ENCODE measurements at places on chromosomes 6 and 20.

DNA sequence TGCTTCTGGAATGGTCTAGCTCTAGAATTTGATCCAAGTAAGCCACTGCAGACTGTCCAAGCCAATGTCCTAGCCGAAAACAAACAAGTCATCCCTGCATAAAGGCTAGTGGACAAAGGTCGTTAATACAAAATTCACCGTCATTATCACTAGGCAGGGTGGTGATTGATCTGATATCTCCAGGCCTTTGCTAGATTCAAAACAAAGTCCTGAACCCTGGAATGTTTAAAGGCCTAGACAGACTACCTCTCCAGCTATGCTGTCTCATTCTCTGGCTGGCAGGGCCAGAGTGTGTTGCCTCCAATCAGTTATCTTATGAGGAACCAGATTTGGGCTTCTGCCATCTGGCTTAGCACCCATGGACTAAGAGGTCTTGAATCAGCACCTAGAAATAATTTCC, 38.3 kb downstream of the MAP7 start:
- no peak overlapping the region for H3K27ac ChIP-seq
- H3K27me3 ChIP-seq = no peaks in the 10 kb centered on the region

DNA sequence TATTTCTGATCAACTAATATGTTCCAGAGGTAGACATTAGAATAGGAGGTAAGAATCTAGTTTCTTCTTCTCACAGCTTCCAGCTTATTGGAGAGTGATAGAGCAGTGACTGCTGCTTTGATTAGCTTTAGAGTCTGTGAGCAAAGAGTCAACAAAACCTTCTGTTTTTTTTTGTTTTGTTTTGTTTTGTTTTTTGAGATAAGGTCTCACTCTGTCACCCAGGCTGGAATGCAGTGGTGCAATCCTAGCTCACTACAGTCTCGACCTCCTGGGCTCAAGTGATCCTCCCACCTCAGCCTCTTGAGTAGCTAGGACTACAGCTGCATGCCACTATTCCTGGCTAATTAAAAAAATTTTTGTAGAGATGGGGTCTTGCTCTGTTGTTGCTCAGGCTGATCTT, 39.3 kb downstream of the TSBP1 start:
- no peaks in the 10 kb centered on the region for H3K36me3 ChIP-seq
- H3K4me3 ChIP-seq = no peak overlapping the region
- peaks cover under 1% of the 10 kb centered on the region for H3K4me1 ChIP-seq
- no peak for DNase-seq
- H3K27ac ChIP-seq = no peak overlapping the region
- peaks cover 2% of the 10 kb centered on the region for H3K27me3 ChIP-seq

DNA sequence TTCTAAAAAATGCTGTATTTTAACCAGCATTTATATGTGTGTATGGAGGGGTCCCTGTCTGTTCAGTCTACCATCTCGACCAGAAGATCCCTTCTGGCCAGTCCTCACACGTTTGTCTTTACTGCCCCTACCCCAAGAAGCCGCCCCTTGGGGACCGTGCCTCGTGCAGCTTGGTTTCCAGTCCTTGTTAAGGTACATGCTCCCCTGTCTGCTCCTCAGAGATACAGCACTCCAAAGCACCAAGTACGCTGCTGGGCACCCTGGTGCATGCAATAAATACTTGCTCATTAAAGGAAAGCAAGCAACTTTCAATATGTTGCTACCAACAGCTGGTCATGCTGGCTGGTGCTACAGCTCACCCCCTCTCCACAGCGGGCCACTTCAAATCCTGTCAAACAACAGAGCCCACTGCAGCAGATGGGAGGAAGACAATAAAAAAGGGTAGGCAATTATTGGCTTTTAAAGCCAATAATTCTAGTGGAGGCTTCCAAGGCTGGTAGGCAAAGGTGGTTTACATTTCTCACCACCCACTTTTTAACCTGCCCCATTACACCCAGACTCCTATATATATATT, 61.6 kb downstream of the PSMG4 start:
- H3K36me3 ChIP-seq = no peaks in the 10 kb centered on the region
- H3K27me3 ChIP-seq = no peaks in the 10 kb centered on the region
- no peak for DNase-seq
- H3K4me1 ChIP-seq = peaks cover 2% of the 10 kb centered on the region

DNA sequence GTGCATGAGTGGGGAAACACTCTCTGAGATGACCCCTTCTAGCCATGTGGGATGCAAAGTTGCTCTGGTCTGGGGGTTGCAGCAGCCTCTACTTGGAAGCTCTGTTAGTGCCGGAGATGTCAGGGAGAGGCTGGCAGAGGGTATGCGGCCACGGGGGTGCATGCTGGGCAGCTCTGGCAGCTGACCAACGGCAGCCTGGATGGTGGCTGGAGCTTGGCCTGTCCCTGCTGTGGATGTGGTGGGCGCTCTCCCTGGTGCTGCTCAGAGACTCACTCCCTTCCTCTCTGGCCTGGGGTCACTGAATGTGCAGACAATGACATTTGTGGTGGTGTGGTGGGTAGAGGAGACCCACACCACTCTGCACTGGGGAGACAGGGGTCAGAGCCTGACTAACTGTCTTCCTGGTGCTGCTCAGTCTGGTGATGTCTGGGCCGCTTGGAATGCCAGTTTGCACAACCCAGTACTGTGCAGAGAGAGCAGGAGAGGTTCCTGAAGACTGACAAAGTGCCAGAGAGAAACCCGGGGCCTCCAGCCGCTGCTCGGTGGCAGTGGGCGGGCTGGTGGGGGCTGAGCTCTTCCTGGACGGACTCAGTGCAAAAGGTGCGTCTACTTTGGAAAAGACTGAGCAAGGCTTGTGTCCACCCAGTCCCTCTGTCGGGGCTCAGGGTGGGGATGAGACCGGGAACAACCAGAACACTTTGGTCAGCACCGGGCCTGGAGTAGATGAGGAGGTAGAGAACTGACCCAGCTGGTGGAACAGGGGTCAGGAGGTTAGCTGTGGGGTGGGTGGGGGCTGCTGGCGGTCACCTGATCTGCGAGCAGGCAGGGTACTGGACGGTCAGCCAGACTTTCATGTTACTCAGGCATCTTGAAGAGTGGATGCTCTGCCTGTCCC, 2.7 kb downstream of the MYT1 start:
- H3K27ac ChIP-seq = no peak overlapping the region
- no peaks in the 10 kb centered on the region for H3K4me1 ChIP-seq
- H3K27me3 ChIP-seq = peaks cover 15% of the 10 kb centered on the region
- no peaks in the 10 kb centered on the region for H3K36me3 ChIP-seq

GRCh38 chr6:87806099-87806498, 104.1 kb upstream of the AKIRIN2 start:
- no peak overlapping the region for H3K4me3 ChIP-seq
- no peak overlapping the region for H3K27ac ChIP-seq
- H3K27me3 ChIP-seq = no peaks in the 10 kb centered on the region

- no peak overlapping the region for H3K4me3 ChIP-seq
- H3K36me3 ChIP-seq = no peaks in the 10 kb centered on the region
- H3K4me1 ChIP-seq = no peaks in the 10 kb centered on the region
- peak; percentile 46 for DNase-seq
- H3K27me3 ChIP-seq = no peaks in the 10 kb centered on the region
- no peak overlapping the region for H3K27ac ChIP-seq
Observed at GRCh38 chr6:55069132-55069781, 105.1 kb upstream of the HCRTR2 start.

DNA sequence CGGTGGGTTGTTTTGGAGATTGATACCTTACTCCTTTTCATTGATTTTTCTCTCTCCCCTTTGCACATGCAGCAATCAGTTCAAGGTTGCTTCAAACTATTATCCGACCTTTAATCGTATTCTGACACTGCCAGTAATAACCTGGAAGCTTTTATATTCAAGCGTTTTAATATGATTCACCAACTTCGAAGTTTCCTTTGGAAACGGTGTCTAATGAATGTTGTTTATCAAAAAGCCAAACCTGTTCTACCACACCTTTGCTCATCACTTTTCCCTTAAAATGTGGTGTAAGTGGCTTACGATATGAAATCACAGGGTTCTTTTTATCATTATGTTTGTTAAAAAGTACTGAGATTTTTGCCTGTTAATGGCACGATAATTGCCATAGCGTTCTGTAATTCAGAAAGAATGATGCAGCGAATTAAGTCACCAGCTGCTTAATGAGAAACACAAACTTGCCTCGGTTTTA, 660 bp downstream of the STXBP5 start:
- H3K4me1 ChIP-seq = peaks cover 8% of the 10 kb centered on the region
- no peaks in the 10 kb centered on the region for H3K27me3 ChIP-seq
- DNase-seq = peak; percentile 22

GRCh38 chr6:155399062-155399744, 56.4 kb downstream of the NOX3 start:
- no peaks in the 10 kb centered on the region for H3K36me3 ChIP-seq
- H3K4me1 ChIP-seq = no peaks in the 10 kb centered on the region
- no peak overlapping the region for H3K27ac ChIP-seq
- no peaks in the 10 kb centered on the region for H3K27me3 ChIP-seq
- H3K4me3 ChIP-seq = no peak overlapping the region

- H3K27me3 ChIP-seq = no peaks in the 10 kb centered on the region
- no peak overlapping the region for H3K4me3 ChIP-seq
- H3K36me3 ChIP-seq = peaks cover 31% of the 10 kb centered on the region
- H3K4me1 ChIP-seq = peaks cover 7% of the 10 kb centered on the region
- no peak overlapping the region for H3K27ac ChIP-seq
- no peak for DNase-seq
Observed at GRCh38 chr20:20024942-20025341, 7.8 kb downstream of the NAA20 start.

- no peak overlapping the region for H3K27ac ChIP-seq
- no peak for DNase-seq
- H3K27me3 ChIP-seq = no peaks in the 10 kb centered on the region
- no peaks in the 10 kb centered on the region for H3K36me3 ChIP-seq
- H3K4me3 ChIP-seq = no peak overlapping the region
Observed at GRCh38 chr6:159308198-159308597, 139.0 kb downstream of the FNDC1 start.
